ENCODE measurements at places on chromosomes 13 and 19.

DNA sequence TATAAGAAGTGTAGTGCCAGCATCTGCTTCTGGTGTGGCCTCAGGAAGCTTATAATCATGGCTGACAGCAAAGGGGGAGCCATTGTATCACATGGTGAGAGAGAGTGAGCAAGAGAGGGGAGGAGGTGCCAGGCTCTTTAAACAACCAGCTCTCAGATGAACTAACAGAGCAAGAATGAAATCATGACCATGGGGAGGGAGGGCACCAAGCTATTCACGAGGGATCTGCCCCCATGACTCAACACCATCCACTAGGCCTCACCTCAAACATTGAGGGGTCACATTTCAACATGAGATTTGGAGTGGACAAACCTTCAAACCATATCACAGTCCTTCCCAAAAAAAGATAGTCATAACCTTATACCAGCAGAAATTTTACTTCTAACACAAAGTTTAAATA lies 174.0 kb downstream of the GPC5 start:
- DNase-seq: no peak

DNA sequence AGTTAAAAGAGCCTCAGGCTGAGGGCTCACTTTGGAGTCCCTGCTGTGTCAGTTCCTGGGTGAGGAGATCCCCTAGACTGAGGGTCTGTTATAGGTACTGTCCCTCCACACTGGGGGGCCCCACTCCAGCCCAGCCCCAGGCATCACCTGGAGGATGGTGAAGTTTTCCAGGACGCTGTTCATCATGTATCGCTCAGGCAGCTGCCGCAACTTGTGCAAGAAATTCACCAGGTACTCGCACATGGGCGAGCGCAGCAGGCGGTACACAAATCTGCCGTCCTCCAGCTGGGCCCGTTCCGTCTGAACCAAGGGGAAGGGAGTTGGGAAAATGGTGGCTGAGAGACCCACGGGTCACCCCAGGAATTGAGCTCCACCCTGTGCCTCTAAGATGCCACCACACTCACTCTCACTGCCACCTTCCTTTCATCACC lies 7.1 kb downstream of the CD37 start:
- DNase-seq: no peak

GRCh38 chr13:46468570-46469463 lies 81.8 kb upstream of the RUBCNL start:
- DNase-seq: no peak

DNA sequence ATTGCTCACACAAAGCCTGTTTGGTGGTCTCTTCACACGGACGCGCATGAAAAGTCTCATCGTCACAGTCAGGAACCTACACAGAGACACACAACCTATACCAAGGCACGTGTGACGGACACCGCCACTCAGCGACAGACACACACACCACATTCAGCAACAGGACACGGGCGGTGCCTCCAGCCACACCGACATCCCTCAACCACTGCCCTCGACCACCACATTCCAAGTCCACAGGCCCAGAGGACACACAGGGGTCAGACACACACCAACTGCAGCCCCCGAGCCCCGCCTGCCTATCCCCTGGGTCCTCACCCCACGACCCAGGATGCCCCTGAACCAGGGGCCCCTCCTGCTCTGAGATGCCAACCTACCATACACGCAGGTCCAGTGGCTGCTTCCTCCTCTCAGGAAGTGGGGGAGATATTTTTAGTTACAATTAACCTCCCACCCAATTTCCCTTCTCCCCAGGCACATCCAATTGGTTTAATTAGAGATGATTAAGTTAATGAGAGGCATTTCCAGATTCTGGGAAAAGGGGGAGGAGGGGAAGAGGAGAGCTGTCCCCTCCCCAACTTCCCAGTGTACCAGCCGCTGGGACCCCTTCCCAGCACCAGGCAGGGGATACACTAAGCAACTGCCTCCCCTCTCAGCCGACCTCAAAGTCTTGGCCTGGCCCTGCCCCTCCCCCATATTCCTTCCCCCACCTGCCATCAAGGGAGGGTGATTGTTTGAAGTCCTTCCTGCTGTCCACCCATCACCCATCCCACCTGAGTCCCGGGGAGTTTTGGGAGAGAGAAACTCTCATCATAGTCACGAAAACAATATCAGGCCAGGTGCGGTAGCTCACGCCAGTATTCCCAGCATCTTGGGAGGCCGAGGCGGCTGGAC lies 20.4 kb downstream of the MEIS3 start:
- no peak for DNase-seq

- DNase-seq: no peak
These were observed 46.8 kb downstream of the ARHGEF18 start for GRCh38 chr19:7395360-7396066.

DNA sequence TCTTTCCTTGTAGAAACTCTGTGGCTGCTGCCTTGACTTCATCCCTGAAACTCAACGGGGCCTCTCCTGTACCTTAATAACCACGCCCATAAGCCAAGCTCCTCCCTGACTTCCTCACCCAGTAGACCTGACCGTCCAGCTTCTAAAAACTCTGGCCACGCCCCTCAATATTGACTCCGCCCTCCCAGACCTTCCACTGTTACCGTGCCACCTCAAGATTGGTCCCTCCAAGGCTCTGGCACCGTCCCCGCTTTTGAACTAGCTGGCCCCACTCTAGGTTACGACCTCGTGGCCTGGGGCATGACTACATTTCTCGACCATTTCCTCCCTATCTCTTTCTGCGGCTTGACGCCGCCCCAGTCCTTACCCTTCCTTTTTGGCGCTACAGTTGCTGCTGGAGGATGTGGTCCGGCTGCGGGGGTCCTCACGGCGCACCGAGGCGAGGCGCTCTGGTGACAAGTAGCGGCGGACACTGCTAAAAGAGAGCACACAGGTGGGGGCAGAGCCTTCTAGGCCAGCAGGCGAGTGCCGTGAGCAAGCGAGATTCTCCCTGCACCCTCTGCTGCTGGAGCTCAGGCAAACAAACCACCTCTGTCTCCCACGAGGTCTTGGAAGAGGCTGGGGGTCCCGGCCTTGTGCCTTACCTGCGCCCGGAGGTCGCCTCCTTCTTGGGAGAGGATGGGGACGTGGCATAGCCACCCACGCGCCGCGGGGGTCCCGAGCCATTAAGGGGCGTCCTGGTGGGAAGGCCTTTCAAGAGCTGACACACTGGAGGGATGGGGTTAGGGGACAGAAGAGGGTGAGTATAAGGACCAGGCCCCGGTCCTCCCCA lies 2.3 kb upstream of the EML2 start:
- peak; percentile 53 for DNase-seq

GRCh38 chr13:77518266-77518665 lies 17.2 kb upstream of the SCEL start:
- DNase-seq: no peak

DNA sequence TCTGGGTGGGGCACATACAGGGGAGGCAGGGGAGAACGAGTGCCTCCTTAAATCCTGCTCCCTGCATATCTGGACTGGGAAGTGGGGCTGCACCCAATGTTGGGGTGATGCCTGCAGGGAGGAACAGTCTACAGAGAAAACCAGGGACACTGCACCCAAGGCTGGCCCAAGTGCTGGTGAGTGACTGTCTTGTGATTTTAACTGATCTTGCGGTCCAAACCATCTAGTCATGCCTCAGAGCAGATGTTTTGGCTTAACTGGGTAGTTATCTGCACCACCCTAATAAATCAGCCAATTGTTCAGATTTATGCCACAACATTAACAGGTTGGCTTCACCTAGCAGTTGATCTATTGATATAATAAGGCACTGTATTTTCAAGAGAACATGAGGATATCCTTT lies 219.2 kb upstream of the IRS2 start:
- no peak for DNase-seq

- no peak for DNase-seq
These were observed 248.0 kb downstream of the KCTD12 start for GRCh38 chr13:76638181-76638580.

DNA sequence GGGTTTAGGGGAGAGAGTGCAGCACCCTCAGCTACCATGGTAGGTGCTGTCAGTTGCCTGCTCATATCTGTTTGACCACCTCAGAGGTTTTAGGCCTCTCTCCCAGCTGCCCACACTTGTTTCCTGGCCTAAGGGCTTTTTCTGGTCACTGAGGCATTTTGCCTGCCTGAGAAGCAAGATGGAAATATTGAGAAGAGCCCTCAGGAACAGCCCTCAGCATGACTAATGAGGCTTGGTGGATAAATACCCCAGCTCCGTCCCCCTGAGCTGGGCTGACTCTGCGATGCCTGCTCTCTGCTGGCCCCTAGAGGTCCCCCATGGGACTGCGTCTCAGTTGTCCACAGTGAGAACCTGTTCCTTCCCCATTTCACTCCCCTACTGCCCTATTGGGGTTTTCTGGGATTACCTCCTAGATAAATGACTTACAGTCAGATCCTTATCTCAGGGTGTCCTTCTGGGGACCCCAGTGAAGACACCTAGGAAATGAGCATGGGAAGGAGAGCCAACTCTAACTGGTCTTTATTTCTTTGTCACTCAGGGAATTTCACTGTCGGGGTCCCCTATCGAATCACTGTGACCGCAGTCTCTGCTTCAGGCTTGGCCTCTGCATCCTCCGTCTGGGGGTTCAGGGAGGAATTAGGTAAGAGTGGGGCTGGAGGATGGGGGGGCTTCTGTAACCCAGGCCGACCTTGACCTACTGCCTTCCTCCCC lies 13.3 kb downstream of the PALM3 start:
- no peak for DNase-seq

- no peak for DNase-seq
These were observed 34.7 kb downstream of the PHF11 start for GRCh38 chr13:49530457-49530856.

GRCh38 chr13:98325724-98326123 lies 148.7 kb upstream of the RNF113B start:
- peak; percentile 60 for DNase-seq

- DNase-seq: no peak
These were observed 1.0 kb upstream of the MEF2B start for GRCh38 chr19:19170873-19171672.

DNA sequence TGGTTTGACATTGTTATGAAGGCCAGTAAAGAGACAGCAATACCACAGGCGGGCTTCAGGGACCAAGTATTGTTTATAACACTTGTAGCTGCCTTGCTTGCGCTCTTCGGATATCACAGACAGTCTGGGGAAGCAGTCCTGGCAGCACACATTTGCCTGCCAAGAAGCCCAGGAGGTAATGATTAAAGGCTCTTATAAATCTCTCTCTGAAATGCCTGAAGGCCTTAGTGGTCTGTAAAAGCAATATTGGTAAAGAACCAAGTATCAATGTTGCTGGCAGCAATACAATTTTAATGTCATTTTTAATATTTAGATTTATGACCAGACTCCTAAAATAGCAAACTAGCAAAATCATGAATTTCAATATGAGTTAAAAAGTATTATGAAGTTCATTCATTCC lies 1312.4 kb downstream of the PCDH9 start:
- no peak for DNase-seq

GRCh38 chr13:34667286-34668218 lies 274.5 kb upstream of the NBEA start:
- DNase-seq: no peak

- DNase-seq: no peak
These were observed 135.2 kb downstream of the DCT start for GRCh38 chr13:94344126-94344818.

- no peak for DNase-seq
These were observed 28.9 kb downstream of the SOX21 start for GRCh38 chr13:94683409-94683808.

GRCh38 chr13:45695198-45695730 lies 6.9 kb upstream of the CBY2 start:
- DNase-seq: no peak

DNA sequence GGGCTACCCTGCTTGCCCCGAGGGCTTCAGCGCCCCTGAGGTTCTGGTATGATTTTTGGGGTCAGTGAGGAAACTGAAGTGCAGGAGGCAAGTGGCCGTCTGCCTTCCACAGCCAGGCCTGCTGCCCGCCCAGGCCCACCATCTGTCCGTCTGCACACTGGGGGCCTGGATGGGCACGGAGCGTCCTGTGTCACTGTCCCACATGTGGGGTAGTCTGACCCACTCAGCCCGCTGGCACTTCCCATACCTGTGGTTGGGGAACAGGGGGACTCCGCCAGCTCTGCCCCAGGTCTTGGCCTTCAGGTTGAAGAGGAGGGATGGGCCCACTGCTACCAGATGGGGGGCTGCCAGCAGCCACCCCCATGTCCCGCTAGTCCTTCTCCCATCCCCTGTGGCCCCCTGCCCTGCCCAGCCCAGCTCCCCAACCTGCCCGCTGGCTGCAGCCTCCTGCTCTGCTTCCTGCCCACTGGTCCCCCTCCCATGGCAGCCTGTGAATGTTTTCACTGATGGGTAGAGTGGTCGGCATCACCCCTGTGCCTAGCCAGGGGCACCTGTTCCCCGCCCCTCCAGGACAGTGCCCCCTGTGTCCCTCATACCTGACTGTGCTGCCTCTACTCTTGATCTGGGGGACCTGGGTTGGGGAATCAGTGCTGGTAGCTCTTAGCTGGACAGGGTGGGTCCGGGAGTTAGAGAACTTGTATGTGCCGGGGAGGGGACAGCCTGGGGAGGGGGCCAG lies 9.5 kb downstream of the PIAS4 start:
- no peak for DNase-seq
